Dermis microvascular lymphatic vessel endothelial cell (primary cell): ENCODE measurements at places on chromosomes 4 and X.

DNA sequence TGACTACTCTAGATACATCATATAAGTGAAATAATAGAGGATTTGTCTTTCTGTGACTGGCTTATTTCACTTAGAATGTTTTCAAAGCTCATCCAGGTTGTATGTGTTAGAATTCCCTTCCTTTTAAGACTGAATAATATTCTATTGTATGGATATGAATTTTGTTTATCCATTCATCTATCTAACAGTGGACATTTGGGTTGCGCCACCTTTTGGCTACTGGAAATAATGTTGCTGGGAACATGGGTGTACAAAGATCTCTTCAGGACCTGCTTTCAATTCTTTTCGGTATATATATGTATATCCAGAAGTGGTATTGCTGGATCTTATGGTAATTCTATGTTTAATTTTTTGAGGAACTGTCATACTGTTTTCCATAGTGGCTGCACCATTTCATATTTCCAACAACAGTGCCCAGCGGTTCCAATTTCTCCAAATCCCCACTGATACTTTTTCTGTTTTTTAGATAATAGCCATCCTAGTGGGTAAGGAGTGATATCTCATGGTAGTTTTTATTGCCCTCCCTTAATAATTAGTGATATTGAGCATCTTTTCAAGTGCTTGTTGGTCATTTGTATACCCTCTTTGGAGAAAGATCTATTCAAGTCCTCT lies 3.4 kb upstream of the SCD5 start:
- DNase-seq: no peak

DNA sequence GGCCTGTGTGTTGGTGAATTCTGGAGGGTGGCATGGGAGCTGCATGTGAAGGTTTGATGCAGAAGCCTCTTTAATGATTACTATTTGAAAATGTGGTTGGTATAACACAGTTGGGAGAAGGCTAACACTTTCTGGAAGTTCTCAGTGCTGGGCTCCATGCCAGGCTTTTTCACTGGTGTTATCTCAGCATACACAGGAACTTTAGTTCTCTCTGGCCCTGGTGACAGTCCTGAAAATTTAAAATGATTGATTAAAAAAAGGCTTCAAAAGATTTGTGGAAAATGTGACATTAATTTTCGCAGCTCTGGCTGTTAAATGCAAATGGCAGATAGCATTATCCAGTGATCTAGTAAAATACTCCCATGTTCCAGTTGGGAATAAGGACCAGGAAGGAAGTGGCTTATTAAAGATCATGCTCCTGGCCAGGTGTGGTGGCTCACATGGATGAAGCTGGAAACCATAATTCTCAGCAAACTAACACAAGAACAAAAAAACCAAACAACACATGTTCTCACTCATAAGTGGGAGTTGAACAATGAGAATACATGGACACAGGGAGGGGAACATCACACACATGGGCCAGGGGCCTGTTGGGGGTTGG lies 36.6 kb downstream of the DIPK2B start:
- DNase-seq: no peak

DNA sequence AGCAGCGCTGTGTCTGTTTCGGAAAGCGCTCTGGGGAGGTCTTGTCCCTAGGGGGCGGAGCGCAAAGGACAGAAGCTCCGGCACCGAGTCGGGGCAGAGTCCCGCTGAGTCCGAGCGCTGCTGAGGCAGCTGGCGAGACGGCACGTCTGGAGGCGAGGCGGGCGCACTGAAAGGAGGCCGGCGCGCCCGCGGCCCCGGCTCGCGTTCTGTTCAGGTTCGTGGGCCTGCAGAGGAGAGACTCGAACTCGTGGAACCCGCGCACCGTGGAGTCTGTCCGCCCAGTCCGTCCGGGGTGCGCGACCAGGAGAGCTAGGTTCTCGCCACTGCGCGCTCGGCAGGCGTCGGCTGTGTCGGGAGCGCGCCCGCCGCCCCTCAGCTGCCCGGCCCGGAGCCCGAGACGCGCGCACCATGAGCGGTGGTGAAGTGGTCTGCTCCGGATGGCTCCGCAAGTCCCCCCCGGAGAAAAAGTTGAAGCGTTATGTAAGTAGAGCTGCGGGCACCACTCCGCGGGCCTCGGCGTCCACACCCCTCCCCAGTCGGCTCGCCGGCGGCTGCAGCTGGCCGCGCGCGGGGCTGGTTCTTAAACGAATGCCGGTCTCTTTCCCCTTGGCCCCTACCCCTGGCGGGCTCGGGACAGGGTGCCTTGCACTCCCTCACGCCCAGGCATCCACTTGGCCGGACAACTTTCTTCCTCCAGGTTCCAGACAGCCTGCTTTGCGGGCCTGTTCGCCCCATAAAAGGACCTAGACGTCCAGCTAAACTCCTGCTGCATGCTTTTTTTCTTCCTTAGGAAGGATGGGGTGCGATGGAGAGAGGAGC lies at the start of gene GAB1:
TSS of gene GAB1 (plus strand) at position 96 of the 819 bp plus-strand sequence. CDS start at position 409, 313 bp downstream.
- peak; percentile 88 for DNase-seq

DNA sequence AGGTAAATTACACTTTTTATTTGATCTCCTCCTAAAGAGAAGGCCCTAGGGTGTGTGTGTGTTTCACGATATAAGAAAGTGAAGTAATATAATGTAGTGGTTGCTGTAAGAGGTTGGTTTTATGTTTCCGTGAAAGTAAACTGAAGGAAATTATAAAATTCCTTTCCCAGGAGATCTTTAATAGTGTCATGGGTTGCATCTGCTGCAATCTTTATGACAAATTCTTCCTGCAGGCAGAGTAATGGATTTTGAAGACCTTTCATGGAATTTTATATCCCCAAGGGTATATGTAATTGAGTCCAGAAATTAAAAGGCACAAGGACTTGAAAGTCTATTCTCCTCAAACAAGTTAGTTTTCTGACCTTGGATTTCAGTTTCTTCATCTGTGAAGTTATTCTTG lies 538.6 kb downstream of the ANKRD50 start:
- no peak for DNase-seq

DNA sequence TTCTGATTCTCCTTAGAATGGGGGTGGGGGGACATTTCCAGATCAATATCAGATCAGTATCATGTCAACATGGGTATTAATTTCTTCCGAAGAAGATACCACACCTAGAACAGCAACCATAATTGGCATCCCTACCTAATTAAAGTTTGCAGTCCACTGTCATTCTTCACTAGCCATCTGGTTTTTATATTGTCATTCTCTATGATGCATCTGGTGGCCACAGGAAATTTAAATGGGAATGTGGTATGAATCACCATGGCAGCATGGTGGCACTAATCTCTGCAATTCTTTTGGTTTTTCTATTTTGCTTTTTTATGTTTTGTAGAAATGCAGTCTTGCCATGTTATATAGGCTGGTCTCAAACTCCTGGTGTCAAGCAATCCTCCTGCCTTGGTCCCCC lies 16.6 kb upstream of the UBE2D3 start:
- DNase-seq: no peak

DNA sequence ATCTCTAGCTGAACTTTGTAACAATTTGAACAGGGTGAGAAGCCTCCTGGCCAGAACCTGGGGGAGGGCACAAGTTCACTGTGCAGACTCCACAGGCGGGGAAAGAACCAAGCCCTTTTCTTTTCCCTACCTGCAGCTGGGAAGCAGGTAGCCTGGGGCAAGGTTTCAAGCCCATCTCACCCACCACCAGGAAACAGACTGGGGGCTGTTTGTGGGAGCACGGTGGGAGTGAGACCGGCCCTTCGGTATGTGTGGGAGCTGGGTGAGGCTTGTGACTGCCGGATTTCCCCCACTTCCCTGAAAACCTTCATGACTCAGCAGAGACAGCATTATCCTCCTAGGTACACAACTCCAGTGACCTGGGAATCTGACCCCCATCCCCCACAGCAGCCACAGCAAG lies 211.7 kb downstream of the ZNF674 start:
- DNase-seq: peak; percentile 44
